ENCODE measurements at places on chromosomes 12 and 14. TPM values are rescaled to one million over a fixed set of nuclear protein-coding genes. Genes with fewer than 3 reads are reported as not detected.
A peak's percentile ranks its signal among the peaks of the same experiment; 100 is the strongest.

- DNase-seq, result no peak
Observed at GRCh38 chr14:87461704-87462103, 531.3 kb downstream of the GALC start.

The CD163 gene
- 0.26 TPM for total RNA-seq

GRCh38 chr14:32121536-32121935 lies 44.4 kb downstream of the ARHGAP5 start:
- DNase-seq, result peak; percentile 37

GRCh38 chr12:21296751-21297406 lies 37.8 kb downstream of the SLCO1A2 start:
- DNase-seq, result peak; percentile 28

GRCh38 chr12:14948672-14949071 lies 10.3 kb upstream of the ERP27 start:
- peak; percentile 81 for DNase-seq

- no peak for DNase-seq
Observed at GRCh38 chr12:93008044-93008778, 79.1 kb upstream of the EEA1 start.

DNA sequence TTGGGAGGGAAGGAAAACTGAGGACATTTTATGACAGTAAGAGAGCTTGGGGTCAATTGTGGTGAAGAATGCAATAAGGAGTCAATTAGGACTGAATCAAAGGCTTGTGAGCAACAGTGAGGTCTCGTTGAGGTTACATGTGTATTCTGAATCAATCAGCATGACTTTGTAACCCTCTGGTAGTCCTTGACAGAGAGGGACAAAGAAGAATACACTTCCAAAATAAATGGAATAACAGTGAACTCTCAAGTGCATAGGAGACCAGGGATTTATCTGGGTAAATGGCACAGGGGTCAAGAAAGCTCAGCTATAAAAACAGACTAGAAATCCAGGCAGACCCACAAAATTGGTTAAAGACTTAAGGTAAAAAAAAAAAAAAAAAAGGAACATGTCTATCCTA lies 85.1 kb upstream of the NAV3 start:
- no peak for DNase-seq

The KRT75 gene
- not detected for total RNA-seq

DNA sequence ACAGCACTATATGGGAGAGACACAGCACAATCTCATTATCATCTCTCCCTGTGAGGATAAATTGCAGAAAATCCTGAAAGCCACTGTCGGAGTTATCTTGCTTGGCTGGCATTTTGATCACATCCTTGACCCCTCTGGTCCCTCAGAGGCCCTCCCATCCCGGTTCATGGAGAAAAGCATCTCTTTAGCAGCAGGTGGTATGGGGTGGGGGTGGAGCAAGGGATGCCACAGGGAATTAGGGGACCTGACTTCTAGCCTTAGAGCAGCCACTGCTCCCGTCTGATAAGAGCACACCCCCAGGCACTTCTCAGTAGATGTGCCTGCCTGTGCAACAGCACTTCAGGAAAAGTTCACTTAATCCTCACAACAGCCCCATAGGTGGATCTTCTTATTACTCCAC lies 38.6 kb downstream of the GRIN2B start:
- no peak for DNase-seq

DNA sequence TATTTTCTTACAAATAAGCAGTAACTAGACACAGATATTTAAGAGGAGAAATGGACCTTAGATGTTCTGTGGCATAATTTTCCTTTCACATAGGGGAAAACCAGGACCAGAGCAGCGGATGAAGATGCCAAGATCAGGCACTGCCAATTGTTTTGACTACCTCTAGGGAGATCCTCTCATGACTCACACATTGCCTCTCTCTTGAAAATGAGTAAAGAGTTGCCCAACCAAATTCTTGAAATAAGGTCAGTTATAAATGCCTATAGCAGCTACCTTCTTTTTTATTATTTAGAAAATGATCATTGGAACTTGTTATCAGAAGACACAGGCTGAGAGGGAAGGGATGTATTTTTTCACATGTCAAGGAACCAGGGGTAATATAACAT lies 263.4 kb upstream of the PLEKHG7 start:
- DNase-seq, result peak; percentile 30

The CLIP1 gene
- total RNA-seq, result 106 TPM

DNA sequence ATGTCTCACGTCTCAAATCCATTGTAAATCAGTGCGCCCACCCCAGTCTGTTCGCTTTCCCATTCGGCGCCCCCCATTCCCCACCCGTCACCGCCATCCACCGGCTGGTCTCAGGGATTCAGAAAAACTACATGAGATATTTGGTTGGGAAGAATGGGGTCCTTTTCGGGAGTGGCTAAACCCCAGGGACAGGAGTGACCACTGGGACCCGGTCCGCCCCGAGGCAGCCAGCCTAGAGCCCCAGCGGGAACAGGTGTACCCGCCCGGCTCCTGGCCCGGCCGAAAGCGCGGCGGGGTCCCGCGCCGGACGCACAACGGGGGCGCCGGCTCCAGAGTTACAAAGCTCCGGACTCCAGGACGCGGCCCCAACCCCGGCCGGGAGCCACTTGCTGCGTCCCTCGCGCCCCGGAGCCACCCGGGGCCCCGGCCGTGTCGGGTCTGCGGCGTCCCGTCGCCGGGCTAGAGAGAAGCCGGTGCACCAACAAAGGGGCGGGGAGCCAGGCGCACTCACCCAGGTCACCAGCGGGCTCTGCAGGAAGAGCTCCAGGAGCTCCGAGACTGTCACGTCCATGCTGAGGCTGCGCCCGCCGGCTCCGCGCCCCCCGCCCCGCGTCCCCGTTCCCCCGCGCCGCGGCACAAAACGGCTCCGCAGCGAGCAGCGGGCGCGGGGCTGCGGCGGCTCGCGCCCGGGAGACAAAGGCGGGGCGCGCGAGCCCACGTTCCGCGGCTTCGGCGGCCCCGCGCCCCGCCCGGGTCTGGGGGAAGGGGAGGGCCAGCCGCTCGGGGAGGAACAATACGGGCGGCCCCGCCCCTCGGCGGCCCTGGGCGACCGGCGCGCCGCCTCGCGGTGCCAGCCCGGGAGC lies at the start of gene CCDC88C:
CCDC88C (minus strand) TSS at position 701 of the 863 bp plus-strand sequence; CDS start at position 571, 130 bp downstream.
- peak; percentile 20 for DNase-seq

DNA sequence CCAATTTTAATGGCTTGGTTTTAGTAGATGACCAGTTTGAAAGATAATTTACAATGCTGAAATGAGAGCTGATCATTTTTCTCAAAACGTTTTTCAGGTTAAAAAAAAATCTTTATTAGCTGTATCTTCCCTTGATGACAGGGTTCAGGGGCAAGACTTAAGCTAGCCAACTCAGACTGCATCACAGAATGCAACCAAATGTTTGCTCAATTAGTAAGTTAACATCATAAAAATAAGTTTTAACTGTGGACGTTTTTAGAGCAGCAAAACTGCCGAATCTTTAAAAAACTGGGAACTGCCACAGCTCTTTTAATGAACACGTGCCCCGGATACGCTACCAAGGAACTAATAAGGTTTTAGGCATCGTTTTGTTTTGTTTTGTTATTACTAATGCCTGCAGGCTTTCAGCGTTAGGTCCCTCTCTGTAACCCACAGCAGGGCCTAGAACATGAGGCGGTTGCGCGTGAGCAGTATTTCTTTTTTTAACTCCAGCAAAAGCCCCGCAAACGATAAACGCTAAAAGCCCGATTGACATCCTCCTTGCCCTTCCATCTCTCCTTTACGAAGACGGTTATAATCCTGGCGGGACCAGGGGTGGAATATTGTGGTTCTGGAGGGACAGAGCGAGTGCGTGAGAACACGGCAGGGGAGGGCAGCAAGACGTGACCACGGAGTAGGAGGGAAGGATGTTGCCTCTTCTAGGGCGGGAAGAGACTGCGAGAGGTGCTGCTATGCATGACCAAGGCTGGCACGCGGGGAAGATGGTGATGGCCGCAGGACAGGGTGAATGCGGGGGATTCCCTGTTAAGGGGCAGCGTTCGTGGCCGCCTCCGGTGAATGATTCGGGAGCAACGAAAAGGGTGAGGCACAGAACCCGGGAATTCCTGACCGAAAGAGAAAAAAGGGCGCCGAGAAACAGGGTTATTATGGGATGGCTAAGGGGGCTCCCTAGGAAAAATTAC lies 652 bp downstream of the SUPT16H start:
- peak; percentile 45 for DNase-seq

- DNase-seq, result no peak
Observed at GRCh38 chr12:22799503-22799902, 174.5 kb downstream of the ETNK1 start.

GRCh38 chr14:71475916-71476315 lies 456.3 kb upstream of the RGS6 start:
- no peak for DNase-seq

- no peak for DNase-seq
Observed at GRCh38 chr14:84403585-84403984, 1126.4 kb upstream of the FLRT2 start.

- peak; percentile 86 for DNase-seq
Observed at GRCh38 chr12:6548966-6549683, 6.7 kb downstream of the IFFO1 start.

DNA sequence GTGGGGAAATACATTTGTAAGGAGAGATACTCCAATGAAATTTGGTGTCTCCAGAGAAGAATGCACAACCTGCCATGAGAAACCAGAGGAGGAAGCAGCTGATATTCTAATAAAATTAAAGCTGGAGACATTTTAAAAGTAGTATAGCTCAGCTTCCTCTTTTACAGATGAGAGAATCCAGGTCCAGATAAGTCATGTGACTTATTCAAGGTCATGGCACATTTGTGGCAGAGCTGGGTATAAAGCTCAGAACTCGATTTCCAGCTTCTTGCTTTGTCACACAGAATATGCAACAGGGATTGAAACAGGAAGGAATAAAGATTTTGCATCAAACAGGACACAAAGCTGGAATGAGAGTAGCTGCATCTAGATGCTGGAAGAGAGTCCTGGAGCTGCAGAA lies 174.8 kb downstream of the EMP1 start:
- no peak for DNase-seq

DNA sequence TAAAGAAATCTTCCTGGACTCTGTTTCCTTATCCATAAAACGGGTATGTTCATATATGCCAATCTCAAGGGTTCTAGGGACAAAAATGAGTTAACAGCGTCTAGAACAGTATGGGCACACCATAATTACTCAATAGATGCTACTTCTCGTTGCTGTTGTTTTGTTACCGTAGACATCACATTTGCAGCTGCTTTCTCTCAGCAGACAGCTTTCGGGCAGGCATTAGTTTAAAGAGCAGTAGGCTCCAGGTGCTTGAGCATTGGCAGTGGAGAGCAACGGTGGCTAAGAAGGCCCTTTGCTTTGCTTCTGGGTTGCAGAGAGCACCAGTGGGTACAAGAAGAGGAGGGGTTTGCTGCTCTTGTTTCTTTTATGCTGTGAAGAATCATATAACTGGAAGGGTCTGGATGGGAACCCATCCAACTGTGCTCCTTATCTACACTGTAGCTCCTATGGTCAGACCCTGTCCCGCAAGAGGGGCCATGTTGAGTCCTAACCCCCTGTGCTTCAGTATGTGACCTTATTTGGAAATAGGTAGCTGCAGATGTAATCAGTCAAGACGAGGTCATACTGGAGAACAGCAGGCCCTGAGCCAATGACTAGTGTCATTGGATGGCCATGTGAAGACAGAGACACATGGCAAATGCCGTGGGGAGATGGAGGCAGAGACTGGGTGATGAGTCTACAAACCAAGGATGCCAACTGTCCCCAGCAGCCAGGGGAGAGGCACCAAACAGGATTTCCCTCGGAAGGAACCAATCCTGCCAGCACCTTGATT lies 120.0 kb downstream of the RBM19 start:
- DNase-seq, result no peak

DNA sequence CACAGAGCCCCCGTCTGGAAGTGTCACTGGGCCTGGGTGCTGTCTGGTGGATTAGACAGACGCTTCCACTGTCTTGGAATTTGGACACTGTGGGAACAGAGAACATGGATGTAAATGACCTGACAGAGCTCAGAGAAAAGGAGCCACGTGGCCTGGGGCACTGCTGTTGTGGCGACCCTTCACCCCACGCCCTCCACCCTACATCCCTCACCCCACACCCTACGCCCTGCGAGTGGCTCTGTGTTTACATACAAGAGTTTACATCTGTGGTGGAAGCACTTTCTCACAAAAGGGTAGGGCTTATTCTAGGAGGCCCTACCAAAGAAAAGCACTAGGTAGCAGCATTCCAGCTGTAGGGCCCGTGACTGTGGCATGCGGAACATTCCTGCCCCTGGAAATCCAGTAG lies 47.7 kb downstream of the B4GALNT3 start:
- DNase-seq, result no peak

- DNase-seq, result peak; percentile 98
Observed at GRCh38 chr12:12398026-12398859, 41.4 kb downstream of the BORCS5 start.

The MNAT1 gene
- 33.6 TPM for total RNA-seq

- no peak for DNase-seq
Observed at GRCh38 chr12:14880890-14881453, 4.7 kb downstream of the MGP start.

The AREL1 gene
- total RNA-seq, result 28.2 TPM

DNA sequence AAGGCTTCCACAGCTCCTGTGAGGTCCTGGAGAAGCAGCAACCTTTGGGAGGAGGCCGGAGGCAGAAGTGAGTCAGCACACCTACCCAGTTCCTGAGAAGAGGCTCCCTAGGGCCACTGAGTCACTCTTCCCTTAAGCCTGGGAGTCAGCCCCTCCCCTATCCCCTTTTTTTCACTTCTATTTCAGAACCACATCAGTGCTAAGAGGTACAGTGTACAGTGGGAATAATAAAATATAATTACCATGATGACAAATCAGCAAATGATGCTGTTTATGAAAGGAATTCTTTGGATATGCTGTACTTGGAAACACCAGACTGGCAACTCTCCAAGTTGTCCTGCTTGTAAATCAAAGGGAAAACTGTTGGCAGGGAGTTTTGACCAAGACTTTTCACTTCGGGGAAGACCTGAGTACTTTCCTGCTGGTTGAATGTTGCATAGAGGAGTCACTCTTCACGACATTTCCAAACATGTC lies 7.8 kb upstream of the TBPL2 start:
- DNase-seq, result peak; percentile 97

DNA sequence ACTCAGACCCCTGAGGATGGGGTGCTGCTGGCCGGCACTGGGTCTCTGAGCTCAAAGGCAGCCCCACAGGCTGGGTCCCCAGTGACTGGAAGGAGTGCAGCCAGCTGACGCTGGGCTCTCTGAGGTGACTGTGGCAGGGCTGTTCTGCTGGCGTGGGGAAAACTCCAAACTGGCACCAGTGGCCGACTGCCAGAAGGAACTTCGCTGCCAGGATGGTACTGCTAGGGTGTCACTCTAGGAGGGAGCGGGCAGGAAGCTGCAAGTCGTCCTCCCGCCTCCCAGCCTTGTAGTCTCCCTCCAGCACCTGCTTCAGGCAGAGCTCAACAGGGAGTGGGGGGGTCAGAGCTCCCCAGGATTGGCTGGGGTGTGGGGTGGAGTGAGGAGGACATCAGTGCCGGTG lies 41.3 kb downstream of the CDC42BPB start:
- no peak for DNase-seq

DNA sequence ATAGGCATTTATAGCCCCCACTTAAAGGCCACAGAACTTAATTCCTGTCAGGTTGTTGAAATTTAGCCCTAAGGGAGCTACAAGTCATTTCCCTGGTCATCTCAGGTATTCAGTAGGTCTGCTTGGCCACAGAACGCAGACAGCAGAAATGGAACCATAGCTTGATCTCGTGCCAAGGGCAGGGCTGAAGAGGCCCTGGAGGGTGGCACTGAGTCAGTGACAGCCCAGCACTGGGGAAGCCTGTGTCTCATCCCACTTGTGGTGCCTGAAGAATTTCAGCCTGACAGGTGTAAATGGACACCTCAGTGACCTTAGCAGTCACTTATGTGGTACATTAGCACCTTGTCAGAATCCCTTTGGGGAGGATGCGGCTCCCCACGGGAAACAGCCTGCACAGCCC lies 6.6 kb downstream of the PRKAB1 start:
- no peak for DNase-seq

Measured in fibroblast of lung (primary cell).